ENCODE measurements at places on chromosomes 12 and 14.

DNA sequence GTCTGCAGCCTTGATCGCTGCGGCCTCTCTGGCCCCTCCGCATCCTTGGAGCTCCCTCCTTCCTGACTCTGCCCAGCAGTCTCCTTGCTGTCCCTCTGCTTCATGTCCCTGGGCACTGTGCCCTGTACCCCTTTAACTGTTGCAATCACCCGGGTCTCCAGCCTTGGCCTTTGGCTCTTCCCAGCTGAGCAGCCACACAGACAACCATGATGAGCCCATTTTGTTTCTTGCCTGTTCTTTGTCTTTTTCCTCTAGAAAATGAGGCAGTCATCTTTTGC lies 40.6 kb upstream of the MEG3 start:
- no peak for DNase-seq

DNA sequence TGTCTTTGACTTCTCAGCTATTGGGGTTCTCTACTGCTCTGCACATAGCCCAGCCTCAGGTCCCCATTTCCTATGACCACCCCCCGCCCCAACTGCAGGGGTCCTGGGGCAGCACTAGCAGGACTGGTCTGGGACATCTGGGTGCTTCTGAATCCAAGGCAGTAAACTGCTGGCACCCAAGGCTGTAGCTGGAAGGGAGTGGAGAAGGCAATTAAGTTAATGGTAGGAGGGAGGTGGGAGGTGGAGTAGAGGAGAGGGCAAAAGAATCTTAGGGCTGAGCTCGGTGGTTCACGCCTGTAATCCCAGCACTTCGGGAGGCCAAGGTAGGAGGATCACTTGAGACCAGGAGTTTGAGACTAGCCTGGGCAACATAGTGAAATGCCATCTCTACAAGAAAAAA lies 11.5 kb downstream of the PLEK2 start:
- DNase-seq, result no peak

- no peak for DNase-seq
These were observed 25.8 kb downstream of the CCDC91 start for GRCh38 chr12:28216016-28216415.

- no peak for DNase-seq
These were observed 204.3 kb upstream of the FRMD6 start for GRCh38 chr14:51447411-51447810.

- DNase-seq, result no peak
These were observed 402.1 kb upstream of the MGAT4C start for GRCh38 chr12:86658303-86658702.

DNA sequence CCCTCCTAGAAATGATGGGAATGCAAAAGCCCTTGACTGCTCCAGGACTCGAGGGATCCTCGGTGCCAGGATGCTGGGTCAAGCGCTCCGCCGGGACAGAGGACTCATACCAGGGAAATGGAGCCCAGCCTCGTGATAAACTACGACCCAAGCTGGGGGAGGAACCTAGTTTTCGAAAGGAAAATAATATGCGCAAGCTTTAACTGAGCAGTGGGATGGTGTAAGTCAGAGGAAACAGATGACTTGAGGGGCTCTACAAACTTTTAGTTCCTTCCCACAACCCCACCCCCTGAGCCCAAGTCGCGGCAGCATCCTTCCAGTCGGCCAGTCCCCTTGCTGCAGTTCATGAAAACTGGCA lies 654 bp upstream of the SUPT16H start:
- DNase-seq, result no peak

DNA sequence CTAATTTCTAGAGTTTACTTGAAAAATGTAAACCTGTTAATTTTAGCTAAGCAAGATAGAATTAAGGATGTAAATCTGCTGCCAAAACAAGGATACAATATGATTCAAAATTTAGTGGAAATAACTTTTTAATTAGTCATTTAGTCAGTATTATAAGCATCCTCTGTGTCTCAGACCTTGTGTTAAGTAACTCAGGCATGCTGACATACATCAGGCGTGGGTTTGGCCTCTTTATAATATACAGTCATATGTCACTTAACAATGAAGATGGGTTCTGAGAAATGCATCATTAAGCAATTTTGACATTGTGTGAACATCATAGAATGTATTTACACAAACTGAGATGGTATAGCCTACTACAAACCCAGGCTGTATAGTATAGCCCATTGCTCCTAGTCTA lies 386.9 kb downstream of the ZFP36L1 start:
- DNase-seq, result no peak

GRCh38 chr14:102666635-102667034 lies 74.2 kb downstream of the RCOR1 start:
- DNase-seq, result no peak

GRCh38 chr12:3055026-3055703 lies 22.0 kb upstream of the TSPAN9 start:
- DNase-seq, result no peak

DNA sequence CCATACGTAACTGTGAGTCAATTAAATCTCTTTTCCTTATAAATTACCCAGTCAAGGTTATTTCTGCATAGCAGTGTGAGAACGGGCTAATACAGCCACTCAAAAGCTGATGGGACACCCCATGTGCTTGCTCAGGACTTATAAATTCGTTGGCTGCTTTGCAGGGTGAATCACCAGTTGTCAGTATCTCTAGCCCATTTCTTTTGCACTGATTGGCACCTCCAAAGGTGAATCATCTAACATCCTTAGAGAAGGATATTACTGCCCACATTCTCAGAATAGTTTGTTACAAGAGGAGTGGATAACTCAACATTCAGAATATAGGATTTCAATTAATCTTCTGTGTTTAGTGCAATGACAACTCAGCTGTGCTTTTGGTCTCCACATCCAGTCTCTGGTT lies 601.5 kb downstream of the KCNH5 start:
- DNase-seq, result no peak

- no peak for DNase-seq
These were observed 121.9 kb downstream of the SPTSSA start for GRCh38 chr14:34340025-34340625.

DNA sequence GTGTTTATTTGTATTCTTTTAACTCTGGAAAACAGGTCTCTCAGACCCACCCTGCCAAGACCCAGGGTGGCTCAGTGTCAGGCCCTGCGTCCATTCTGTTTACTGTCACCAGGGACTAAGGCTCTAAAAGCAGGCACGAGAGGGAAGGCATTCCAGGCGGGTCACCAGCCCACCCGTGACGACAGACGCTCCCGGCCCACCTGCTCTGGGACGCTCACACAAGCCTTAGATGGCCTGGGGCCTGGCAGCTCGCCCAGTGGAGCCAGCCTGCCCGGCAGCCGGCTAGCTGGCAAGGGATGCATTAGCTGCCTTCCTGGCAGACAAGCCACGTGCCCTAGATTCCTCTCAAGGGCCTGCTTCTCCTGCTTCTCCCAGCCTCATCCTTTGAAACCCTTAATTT lies 9.2 kb upstream of the NUAK1 start:
- no peak for DNase-seq

DNA sequence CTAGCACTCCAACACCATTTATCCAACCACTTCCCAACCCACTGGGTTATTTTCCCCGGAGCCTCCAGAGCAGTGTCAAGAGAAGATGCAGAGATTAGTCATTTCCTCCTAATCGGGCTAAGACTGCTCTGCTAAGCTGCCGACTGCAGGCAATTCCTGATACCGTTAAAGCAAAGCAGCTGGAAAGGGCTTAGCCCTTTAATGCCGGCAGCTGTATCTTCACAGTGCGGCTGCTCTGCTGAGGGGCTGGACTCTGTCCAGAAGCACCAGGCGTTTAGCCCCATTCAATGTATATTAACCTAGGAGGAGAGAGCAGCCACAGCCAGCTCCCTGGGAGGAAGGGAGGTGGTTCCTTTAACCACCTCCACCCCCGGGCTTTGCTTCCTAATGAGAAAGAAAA lies 11.1 kb downstream of the AQP6 start:
- no peak for DNase-seq

DNA sequence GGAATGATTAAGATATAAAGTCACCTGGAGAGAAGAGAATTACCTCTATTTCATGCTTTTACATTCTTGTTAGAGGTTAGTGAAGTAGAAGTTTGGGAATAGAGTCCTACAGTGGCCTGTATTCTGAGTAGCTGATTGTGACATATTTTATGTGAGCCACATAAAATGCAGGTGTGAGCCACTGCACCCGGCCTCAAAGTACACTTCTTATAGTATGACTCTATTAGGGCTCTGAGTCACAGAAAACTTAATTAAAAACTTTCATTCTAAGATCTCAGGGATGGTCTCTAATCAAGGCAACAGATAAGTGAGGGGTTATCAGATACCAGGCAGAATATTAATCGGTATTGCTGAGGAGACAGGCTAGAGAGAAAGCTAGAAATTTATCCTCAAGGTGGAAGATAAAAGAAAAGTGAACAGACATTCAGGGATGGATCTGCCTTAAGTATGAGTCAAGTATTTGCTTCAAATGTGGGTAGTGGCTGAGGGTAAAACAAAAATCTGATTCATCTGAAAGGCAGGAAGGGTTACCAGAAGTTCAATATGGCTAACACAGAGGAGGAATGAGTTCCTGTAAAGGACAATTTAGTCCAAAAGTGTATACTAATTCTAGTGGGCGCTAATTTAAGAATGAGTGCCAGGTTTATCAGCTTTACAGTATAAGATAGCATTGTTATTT lies 5.5 kb upstream of the G2E3 start:
- DNase-seq, result no peak

DNA sequence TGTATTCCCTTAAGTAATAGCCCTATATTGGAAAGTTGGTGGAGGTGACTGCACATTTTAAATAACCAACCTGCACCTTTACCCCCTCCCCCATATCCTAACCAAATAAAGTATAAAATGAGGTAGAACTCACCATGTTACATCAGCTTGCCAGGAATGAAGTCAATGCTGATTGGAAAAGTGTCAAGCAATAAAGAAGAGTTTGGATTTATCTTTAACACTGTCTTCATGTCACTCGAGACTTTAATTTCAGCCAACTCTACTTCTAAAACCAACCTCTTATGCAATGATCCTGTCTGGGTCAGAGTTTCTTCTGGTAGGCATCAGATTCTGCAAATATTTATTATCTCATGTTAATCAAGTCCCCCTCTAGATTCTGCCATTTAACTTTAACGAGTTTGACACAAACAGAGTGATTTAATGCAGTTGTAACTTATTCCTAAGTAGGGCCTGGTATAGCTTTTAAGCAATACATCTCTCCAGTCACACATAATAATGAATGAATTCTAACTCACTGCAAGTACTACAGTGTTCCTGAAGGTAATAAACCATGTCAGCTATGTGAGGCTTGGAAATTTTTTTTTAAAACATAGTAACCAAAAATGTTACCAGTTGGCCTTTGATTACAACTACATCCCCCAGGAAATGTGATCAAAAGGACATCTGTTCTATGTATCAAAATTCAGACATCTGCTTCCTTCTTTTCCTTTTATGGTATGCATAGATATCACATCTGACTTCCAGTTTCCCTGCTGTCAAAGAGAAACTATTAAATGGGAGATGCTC lies 98.7 kb downstream of the ERGIC2 start:
- DNase-seq, result no peak

DNA sequence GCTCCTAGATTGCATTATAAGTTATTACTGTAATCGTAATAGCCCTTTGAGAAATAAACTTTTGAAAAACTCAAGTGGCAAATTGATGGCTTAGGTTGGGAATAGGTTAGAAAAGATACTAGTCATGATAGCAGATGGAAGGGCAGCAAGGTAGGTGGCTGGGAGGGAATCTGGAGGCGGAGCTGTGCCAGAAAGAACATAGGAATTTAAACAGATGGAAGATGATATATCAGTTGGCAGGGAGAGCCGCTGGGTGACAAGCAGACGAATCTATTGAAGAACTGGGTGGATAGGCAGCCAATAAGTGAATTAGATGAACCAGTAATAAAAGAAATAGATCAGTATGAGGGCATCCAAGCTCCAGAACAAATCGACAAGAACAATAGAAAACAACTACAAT lies 142.1 kb downstream of the CNTN1 start:
- no peak for DNase-seq

GRCh38 chr12:41289501-41289900 lies 101.4 kb downstream of the PDZRN4 start:
- DNase-seq, result no peak

- DNase-seq, result no peak
These were observed 120.9 kb upstream of the MIS18BP1 start for GRCh38 chr14:45373877-45374276.

DNA sequence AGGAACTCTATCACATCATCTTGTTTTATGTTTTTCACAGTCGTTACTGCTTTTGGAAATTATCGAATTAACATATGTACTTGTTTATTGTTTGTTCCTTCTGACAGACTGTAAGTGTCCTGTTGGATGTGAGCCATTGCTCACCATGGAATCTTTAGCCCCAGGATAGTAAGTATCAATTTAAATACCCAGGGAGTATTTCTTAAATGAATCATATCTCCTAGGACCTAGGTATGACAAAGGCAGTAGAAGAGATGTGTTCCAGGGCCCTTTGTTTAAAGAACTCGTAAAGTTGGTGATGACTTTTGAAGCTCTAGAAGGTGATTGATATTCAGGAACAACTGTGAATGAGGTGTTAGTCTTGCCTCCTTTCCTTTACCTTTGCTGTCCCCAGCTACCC lies 30.3 kb upstream of the STRAP start:
- DNase-seq, result no peak

- peak; percentile 81 for DNase-seq
These were observed 15.7 kb downstream of the SIVA1 start for GRCh38 chr14:104768437-104769323.

DNA sequence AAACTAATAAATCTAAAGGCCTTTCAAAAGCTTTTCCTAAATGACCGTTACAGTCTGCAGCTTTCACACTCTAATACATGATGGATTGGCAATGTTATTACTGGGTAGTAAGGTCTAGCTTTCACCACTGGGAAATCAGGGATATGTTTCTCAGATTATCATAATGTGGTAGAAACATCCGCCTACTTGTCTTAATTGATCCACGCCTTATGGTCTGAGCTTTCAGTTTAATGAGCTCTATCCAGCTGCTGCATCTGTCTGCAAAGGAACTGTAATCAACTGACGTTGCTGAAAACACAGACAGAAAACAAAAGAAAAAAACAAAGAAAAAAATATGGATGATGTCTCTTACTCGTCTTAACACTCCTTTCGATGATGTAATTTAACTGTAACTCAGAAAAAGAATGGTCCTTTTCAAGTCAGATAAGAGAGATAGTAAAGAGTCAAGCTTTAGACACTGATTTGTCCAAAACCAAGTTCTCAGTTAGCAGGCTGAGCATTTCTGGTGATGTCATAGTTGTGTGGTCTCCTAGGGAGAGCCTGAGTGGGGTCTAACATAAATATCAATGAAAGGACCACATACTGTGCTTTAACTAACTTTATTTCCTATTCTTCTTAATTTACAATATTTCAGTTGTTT lies 85.9 kb downstream of the C2CD5 start:
- no peak for DNase-seq

DNA sequence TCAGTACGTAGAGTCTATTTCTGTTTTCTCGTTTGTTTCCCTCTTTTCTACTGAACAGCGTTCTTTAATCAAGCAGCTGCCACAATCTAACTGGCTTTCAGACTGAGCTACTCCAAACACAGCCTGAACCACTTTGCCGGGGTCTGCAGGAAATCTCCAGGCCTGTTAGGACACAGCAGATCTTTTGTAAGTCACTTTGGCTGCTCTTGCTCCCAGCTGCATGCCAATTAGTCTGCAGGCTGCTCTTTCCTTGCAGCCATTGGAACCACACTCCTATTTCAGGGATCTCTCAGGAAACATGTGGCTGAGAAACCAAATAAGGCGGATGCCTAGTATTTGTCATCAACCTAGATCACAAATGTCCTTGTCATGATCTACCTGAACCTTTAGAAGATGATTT lies 73.6 kb downstream of the TMTC1 start:
- no peak for DNase-seq

- no peak for DNase-seq
These were observed 16.3 kb downstream of the YAF2 start for GRCh38 chr12:42221726-42222125.

- DNase-seq, result no peak
These were observed 36.4 kb downstream of the TRAFD1 start for GRCh38 chr12:112161711-112162110.
